Lung (tissue), 17 donors: ENCODE measurements at places on chromosomes 7 and 10. TPM values are rescaled to one million over a fixed set of nuclear protein-coding genes. Genes with fewer than 3 reads are reported as not detected.

The SPDYE2 gene
- not detected for polyA plus RNA-seq

The RNF133 gene
- 0.18 TPM for polyA plus RNA-seq

The TLL2 gene
- polyA plus RNA-seq = 0.08 TPM

The NANOS1 gene
- 0.73 TPM for polyA plus RNA-seq

The PRKCQ gene
- polyA plus RNA-seq = 5.9 TPM

The SYNPO2L gene
- 0.10 TPM for polyA plus RNA-seq

GRCh38 chr10:101029520-101030295, 1.2 kb downstream of the PDZD7 start:
- no peak for DNase-seq

- DNase-seq = no peak
Observed at GRCh38 chr7:99102809-99103690, 40.9 kb downstream of the SMURF1 start.

DNA sequence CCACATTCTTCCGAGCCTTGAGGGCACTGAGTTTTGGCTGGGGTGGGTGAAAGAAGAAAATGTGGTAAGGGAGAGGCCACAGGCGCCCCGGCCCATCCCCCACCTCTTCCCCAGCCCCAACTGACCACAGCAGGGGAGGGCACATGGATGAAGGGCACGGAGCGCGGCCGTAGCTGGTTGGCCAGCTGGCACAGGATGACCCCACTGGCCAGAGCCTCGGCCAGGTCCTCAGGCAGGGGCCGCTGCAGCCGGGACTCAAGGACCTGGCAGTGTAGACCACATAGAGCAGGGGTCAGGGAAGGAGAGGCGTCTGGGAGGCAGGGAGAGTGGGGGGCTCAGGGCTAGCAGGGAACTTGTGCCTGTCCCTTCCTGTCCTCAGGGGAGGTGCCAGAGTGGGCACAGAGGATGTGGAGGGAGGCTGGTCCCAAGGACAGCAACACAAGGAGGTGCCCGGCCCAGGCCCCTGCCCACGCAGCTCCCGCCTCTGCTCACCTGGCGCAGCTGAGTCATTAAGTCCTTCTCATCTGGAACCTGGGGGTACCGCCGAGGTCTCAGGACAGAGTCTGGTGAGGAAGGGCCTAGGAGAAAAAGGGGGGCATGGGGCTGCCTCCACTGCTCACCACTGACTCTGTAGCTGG, 2.2 kb upstream of the SAP25 start:
- DNase-seq = no peak

- no peak for DNase-seq
Observed at GRCh38 chr7:39432368-39432767, 133.8 kb upstream of the YAE1 start.

DNA sequence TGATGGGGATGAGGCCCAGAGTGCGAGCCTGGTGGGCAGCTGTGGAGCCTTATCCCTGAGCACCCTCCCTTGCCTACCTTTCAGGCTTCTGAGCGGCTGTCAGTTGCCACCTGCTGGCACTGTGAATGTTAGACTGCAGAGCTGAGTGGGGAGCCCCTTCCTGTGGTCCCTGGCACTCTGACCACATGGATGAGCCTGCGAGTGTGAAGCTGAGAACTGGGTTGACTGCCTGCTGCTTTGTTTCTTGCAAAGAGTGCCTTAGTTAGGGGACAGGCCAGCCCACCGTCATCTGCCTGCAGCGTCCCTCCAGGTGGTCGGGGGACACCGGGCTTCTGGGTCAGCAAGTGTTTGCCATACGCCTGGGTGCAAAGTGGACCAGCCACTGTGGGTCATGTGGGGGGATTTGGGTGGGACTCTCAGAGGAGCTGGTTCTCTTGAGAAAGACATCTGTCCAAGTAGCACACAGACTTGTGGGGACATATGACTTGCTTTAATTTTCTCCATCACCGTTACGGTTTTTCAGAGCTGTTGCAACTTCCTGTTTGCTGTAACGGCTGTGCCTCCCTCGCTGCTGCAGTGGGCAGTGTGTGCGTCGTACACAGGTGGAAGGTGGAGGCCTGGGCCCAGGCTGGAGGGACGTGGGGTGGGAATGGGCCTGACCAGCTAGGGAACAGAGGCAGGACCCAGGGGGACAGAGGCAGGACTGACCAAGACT, 13.7 kb downstream of the INPP5A start:
- DNase-seq = no peak

DNA sequence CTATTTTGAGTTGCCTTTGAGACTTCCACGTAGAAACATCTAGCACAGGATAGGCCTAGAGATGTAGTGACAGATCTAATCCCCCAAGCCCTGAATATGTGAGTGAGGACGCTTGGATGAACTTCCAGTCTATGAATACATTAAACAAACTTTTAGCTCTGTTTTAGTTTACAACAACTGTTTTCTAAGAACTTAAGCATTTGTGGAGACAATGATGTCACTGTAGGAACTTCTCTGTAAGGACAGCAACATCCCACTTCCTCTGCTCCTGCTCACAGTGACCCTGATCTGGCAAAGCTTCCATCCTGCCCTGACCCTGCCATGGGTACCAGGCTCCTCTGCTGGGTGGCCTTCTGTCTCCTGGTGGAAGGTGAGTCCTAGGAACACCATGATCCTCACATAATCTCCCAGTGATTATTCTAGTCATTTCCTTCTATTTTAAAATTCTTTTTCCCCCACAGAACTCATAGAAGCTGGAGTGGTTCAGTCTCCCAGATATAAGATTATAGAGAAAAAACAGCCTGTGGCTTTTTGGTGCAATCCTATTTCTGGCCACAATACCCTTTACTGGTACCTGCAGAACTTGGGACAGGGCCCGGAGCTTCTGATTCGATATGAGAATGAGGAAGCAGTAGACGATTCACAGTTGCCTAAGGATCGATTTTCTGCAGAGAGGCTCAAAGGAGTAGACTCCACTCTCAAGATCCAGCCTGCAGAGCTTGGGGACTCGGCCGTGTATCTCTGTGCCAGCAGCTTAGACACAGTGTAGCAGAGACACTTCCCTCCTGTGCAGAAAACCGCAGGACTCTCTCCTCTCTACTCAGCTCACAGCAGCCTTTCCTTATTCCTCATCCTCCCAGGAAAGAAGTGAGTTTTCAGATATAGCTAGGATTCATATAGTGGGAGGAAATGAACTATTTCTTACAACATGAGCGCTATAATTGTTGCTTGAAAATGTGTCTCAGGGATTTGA, 194.4 kb upstream of the PRSS1 start:
- no peak for DNase-seq

DNA sequence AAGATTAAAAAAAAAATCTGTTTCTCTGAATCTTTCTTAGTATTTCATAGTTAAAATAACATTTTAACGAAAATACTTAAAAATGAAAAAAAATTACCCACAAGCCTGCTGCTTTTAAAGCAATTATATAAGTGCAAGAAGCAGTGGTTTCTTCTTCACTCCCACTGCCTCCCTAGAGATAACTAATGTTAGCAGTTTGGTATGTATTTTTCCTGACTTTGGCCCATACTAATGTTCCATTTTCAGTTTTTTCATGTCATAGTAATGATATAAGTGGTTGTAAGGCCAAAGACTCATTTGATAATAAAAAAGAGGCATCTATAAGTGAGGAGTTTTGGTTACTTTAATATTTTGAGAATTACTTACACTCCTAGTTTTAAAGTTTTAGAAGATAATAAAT, 24.3 kb upstream of the LAMB1 start:
- no peak for DNase-seq

DNA sequence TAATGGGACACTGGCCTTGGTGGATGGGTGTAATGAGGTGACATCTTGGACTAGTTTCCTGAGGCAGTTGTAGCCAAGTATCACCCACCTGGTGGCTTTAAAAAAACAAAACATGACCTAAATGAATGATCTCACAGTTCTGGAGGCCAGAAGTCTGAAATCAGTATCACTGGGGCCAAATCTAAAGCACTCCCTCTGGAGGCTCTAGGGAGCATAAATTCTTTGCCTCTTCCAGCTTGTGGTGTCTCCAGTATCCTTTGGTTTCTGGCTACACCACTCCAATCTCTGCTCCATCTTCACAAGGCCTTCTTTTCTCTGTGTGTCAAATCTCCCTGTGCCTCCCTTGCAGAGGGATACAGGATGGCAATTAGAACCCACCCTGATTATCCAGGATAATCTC, 342.9 kb downstream of the CALN1 start:
- no peak for DNase-seq
